ENCODE measurements at places on chromosomes 5 and 9. TPM values are rescaled to one million over a fixed set of nuclear protein-coding genes. Genes with fewer than 3 reads are reported as not detected.

GRCh38 chr9:86655147-86655546 lies 292.2 kb downstream of the GAS1 start:
- no peak for DNase-seq

The IL4 gene
- not detected for total RNA-seq

- no peak for DNase-seq
Measured at GRCh38 chr5:32426440-32427151, 17.9 kb downstream of the ZFR start.

The TTF1 gene
- 11.5 TPM for total RNA-seq

GRCh38 chr5:66553916-66554575 lies 42.1 kb upstream of the MAST4 start:
- no peak for DNase-seq

GRCh38 chr5:21889581-21889980 lies 963.6 kb downstream of the CDH12 start:
- no peak for DNase-seq

DNA sequence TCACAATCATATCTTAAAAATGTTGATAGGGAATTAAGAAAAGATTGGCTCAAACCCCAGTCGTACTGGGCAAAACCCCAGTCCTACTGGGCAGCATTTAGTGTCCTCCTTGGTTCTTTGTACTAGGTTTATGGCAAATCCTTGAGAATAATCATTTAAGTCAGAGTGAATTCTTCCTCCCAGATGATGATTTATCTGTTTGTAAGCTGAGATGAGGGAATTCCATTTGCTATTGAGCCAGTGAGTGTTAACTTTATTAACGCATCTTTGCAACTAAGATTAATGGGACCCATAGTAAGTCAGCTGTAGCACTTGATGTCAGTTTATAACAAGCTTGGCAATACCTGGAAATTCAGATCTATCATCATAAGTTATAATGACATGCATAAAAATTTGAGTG lies 821.8 kb upstream of the DMAC1 start:
- no peak for DNase-seq

GRCh38 chr5:158387499-158387898 lies 528.6 kb upstream of the CLINT1 start:
- DNase-seq: no peak

DNA sequence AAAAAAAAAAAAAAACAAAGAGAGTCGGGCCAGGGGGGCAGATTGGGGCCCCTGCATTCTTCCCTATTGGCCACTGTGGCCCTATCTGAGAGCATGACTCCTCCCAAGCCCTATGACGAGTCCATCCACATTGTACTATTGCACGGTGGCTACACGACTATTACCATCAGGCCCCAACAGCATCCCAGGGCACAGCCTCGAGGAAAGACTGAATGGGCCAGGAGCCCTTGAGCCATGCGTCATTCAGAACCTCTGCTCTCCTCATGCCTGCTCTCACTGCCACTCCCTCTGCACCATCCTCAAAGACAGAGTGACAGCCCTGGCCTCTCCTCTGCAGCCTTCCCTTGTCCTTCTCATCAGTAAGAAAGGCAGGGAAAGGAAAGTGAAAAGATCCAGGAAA lies 20.2 kb upstream of the ORM1 start:
- no peak for DNase-seq

The MYOT gene
- 16.3 TPM for total RNA-seq

DNA sequence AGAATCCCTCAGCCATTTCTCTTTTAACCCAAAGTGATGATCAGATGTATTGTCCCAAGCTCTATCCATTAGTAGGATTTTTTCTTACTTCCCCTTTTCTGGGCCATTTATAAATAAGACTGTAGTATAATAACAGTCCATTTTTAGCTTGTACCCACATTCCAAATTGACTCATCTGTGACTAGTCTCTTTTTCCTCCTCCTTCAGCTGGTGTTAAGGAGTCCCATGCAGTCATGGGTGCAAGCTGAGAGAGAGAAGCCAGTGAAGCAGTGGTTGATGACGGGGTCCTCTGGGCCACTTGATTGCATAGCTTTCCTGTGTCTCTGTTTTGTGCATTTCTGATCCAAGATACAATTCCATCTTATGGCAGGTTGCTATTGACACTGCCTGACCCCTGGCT lies 476.0 kb upstream of the CD180 start:
- DNase-seq: no peak

DNA sequence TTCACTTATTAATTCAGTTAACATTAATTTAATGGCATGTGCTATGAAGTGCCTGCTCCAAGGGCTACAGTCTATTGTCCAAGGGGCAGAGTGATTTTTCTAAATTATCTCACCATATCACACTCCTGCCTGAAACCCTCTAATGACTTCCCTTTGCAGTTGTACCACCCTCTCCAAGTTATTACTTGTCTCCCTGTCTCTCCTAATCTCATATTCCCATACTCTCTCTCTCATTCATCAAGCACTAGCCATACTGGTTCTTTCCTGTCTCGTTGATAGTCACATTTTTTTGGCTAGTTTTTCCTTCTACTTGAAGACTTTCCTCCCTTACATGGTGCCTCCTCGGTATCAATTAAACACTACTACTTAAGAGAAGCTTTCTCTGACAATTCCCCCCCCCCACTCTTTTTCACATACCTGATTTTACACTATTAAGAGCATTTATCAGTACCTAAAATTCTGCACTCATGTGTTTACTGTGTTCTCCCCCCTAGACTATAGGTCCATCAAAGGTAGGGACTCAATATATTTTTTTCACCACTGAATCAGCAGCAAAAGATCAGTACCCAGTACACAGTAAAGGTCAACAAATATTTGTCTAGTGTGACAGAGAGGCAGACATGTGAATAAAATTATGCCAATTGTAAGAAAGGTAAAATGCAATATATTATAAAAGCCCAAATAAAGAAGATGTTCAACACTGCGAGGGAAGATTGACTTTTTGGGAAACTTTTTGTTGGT lies 19.0 kb downstream of the RICTOR start:
- DNase-seq: no peak

GRCh38 chr5:133742431-133742988 lies 130.2 kb upstream of the FSTL4 start:
- no peak for DNase-seq

The PRRT1B gene
- not detected for total RNA-seq

GRCh38 chr5:172733131-172733973 lies 37.6 kb downstream of the DUSP1 start:
- DNase-seq: peak; percentile 85

The CDC20B gene
- not detected for total RNA-seq

- peak; percentile 53 for DNase-seq
Measured at GRCh38 chr9:36074870-36075532, 38.3 kb downstream of the RECK start.

GRCh38 chr5:67816456-67816855 lies 399.1 kb upstream of the PIK3R1 start:
- no peak for DNase-seq

- no peak for DNase-seq
Measured at GRCh38 chr5:145511351-145511750, 323.8 kb downstream of the PRELID2 start.

- DNase-seq: no peak
Measured at GRCh38 chr5:4659851-4660250, 480.3 kb upstream of the ADAMTS16 start.

The PPP3R2 gene
- not detected for total RNA-seq

GRCh38 chr5:73985145-73985544 lies 359.1 kb downstream of the ARHGEF28 start:
- no peak for DNase-seq

GRCh38 chr5:149809931-149810691 lies 80.0 kb downstream of the PPARGC1B start:
- DNase-seq: no peak

DNA sequence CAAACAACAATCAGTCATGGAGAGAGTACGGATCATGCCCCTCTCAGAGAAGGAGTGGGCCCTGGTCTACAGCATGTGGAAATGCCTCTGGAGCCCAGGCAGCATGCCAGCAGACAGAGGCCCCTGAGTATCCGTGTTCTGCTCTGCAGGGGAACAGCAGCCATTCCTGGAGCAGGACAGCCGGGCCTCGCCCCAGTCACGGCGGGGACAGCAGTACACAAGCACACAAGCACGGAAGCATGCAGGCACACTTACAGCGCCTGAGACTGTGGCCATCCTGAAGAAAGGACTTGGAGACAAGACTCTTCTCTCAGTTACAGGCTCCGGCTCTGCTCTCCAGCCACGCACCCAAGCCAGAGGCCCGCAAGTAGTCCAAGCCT lies 102.6 kb upstream of the ALDH1B1 start:
- no peak for DNase-seq

The AJM1 gene
- 9.2 TPM for total RNA-seq

The C9orf153 gene
- 0.92 TPM for total RNA-seq

The MYMK gene
- total RNA-seq: not detected

The HRCT1 gene
- 23.6 TPM for total RNA-seq

- DNase-seq: no peak
Measured at GRCh38 chr9:2291980-2292704, 277.0 kb downstream of the SMARCA2 start.

GRCh38 chr5:57225553-57225952 lies 51.7 kb downstream of the GPBP1 start:
- DNase-seq: no peak

DNA sequence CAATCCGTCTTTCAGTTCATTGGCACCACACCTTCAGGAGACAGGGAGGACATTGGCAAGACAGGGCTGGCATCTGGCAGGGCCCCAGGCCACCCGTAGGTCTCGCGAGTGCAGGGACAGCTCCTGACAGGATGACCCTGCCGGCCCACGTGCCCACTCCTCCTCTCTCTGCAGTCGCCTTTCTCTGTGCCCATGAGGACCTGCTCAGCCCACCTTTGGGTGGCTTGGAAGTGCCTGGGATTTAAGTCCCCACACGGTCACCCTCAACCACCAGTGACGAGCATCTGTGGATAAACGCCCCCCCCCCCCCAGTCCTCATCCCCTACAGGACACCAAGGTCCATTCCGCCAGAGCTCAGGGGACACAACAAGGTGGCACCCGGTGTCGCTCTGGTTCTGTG lies 4.1 kb downstream of the MRPL36 start:
- DNase-seq: no peak

The PCDHGC4 gene
- total RNA-seq: 7.9 TPM

The CARTPT gene
- not detected for total RNA-seq

GRCh38 chr5:149708981-149709594 lies 21.0 kb upstream of the PPARGC1B start:
- no peak for DNase-seq

The ARRDC3 gene
- 46.6 TPM for total RNA-seq

DNA sequence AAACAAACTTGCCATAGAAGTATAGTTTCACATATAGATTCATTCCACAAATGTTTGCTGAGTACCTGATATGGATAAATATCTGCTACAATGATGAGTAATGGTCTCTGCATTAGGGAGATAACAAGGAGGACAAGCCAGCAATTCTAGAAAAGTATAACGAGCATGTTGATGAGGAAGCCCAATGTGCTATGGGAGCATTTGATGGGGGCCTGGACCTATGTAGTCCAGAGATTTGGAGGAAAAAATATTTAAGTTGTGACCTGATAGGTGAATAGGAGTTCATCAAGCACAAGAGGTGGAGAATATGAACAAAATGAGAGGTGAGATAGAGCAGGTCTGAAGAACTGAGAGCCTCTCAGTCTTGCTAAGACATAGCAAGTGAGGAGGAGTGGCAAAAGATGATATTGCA lies 14.4 kb upstream of the TMEM245 start:
- DNase-seq: no peak

The S1PR3 gene
- 125 TPM for total RNA-seq

GRCh38 chr9:121735065-121735792 lies 83.8 kb downstream of the DAB2IP start:
- DNase-seq: no peak

DNA sequence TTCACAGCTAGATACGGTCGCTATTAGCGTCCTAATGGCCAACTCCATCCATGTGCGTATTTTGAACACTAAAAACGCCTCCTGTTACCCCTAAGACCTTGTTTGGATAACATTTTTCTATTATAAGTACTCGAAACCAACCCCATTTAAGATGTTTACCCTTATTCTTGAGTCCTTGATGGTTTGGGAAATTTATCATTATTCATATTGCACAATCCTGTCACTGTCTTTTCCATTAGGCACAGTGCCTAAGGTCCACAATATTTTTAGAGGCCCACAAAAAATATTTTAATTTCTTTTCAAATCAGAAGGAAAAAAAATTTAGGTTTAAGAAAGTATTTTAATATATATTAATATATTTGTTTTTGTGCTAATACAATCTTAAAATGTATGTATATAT lies 1.3 kb upstream of the LIFR start:
- no peak for DNase-seq

- DNase-seq: no peak
Measured at GRCh38 chr5:57953792-57954191, 471.2 kb upstream of the ACTBL2 start.

GRCh38 chr5:56457887-56458812 lies 225.0 kb upstream of the ANKRD55 start:
- DNase-seq: no peak

DNA sequence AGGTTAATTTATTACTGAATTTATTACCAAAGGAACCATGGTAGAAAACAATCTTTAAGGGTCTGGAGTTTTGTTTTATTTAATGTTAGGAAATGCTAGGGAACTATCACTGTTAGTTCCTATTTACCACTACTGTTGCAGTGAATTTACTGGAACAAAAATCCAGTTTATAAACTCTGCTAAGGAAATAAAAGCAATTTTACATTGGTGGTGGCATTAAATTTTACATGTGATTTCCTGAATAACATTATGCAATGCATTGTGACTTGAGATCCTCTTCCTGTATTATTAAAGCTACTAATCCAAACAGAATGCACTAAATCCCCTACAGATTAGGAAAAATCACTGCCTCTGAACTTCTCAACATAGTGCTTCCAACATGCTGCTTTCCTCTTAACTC lies 599.5 kb upstream of the PTGER4 start:
- DNase-seq: no peak

The CCNG1 gene
- 83.7 TPM for total RNA-seq

Measured in thoracic aorta (tissue), 2 donors.